ENCODE measurements at places on chromosomes 4 and X.

DNA sequence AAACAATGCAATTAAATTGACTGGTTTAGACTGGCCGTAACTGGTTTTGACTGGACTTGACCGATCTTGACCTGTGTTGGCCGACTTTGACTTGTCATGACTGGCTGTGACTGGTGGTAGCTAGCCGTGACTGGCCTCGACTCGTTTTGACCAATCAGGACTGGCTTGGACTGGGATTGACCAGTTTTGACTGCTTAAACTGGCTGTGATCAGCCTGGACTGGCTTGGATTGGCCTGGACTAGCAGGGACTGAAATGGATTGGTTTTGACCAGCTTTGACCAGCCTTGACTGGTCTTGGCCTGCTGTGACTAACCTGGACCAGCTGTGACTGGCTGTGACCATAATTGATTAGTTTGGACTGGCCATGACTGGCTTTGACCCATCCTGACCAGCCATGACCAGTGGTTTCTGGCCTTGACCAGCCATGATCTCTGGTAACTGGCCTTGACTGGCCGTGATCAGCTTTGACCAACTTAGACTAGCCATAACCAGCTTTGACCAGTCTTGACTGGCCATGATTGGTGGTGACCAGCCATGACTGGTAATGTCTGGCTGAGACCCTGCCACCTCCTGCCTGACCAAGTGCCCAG, 13.1 kb downstream of the SUV39H1 start:
- DNase-seq: no peak

GRCh38 chr4:128810331-128810870, 901 bp downstream of the JADE1 start:
- DNase-seq: no peak

DNA sequence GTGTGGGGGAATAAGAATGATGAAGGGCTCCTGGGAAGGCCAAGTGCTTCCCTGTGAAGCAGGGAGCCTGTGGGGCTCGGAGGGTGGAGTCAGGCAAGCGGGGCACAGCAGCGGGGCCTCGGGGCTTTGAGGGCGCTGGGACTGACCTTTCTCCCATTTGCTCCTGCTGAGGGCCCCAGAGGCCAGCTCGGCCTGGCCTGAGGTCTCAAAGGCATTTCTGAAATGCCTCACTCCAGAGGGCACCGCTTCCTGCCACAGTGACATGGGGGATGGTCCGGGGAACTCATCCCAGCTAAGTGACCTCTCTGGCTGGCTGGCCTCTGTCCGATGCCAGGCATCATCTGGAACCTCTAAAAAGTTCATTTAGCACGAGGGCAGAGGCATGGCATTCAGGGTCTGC, 98.8 kb upstream of the STX18 start:
- peak; percentile 79 for DNase-seq

- no peak for DNase-seq
These were observed 362.3 kb downstream of the PPP1R2C start for GRCh38 chrX:42415636-42416035.

DNA sequence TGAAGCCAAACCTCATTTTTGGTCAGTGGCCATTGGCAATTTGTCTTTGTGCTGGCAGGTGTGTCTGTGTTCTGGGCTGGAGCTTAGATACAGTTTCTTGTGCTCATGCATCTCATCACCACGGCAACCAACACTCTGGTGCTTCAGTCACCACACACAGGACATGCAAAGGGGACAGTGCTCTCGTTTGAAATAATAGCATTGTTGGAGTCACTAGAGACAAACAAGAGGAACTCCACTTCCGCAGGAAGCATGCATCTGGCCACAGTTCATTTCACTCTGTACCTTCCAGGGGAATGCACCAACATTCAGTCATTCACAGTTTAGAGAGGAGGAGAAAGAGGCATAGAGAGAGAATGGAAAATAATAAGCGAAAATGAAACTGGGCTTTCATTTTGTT, 267.4 kb downstream of the ANK2 start:
- no peak for DNase-seq

DNA sequence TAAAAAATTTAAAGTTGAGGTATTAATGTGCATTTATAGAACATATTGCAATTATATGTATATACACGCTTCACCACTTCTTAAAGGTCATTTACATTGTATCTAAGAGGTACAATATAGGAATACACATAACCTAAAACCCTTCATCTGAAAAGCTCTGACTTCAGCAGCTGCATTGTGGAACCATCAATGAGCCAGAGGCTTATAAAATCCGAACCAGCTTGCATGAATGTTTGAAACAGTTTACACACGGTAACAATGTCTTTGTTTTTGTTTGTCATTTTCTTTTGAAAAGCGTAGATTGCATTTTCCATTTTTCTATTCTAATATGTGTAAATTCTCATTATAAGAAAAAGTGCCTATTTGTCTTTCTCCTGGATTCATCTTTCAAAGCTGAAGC, 221.6 kb downstream of the DCLK2 start:
- no peak for DNase-seq

DNA sequence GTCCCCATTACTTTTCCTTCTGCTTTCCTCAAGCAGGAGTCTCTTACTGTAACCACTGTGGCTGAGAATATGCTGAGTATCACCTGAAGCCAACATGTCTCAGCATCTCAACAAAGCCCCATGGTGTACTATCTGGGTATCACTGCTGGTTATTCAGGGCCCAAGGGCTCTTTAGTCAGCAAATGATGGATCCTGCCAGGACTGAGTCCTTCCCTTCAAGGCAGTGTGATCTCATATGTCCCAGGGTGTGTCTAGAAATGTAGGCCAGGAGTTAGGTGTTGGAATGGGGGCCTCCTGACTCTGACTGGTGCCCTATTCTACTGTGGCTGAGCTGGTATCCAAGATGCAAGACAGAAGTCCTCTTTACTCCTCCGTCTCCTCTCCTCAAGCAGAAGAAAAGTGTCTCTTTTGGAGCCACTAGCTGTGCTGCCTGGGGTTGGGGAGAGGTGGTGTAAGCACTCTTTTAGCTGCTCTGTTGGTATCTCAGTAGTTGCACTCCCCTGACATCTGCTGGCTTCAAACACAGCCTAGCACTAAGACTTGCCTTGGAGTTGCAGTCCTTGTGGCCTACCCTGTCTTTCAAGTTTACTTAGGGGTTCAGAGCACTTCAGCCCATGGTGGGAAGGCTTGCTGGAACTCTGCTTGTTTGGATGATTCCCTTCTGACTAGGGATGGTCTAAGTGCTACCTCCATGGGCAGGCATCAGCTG, 28.6 kb downstream of the OCIAD2 start:
- DNase-seq: no peak

DNA sequence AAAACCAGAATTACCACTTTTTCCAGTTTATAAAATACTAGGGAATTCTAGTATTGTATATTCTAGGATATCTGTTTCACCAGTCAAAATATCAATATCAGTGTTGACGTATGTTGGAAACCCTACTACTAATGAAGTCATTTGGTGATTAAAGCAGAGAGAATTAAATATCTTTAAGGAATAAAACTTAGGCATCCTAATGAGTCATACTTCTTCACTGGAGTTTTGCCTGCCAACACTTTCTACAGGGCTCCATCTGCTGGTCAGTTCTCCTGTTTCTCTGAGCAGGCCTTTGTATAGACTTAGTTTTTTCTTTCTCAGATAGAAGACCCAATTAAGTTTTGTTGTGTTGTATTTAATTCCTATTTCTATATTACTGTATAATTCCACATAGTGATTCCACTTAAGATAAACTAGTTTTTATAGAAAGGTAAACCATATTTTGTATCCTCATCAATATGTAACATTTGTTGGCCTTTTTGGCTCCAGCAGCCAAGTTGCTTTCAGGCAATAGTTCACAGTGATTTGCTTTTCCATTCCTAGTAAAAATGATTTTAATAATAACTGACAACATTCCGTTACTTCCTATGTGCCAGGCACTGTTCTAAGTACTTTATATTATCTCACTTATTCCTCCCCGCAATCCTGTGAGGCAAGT, 3.5 kb downstream of the AP1AR start:
- no peak for DNase-seq

- no peak for DNase-seq
These were observed 46.1 kb downstream of the TMEM150C start for GRCh38 chr4:82515705-82516104.

DNA sequence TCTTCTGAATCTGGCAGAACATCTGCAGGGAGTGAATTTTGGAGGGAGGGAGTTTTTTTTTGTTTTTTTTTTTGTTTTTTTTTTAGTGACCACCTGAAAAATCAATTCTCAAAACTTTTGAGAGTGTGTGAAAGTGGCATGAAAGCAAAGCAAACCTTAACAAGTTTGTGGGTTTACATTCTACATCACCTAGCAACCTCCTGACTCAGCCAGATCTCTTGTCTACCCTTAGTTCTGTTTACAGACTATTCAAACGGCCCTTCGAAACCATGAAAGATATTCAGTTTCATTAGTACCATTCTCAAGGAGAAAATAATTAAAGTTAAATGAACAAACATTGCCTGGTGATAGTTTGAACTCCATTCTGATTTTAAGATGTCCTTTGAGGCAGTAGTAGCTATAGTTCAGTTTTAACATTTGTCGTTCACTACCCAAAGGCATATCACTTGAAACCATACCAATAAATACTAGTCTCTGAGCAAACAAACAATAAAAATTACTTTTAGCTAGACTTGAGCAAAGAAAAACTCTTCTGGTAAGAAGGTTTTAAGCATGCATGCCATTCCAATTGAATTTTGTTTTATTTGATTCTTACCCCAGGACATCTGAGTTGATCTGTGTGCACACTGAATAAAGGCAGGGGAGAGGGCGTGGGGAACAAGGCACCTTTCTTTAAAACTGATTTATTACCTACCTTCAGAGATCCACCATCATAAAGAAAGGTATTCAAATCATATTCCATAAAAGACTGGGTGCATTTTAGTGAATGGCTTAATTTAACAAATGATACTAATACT, 137.7 kb downstream of the ARX start:
- no peak for DNase-seq

DNA sequence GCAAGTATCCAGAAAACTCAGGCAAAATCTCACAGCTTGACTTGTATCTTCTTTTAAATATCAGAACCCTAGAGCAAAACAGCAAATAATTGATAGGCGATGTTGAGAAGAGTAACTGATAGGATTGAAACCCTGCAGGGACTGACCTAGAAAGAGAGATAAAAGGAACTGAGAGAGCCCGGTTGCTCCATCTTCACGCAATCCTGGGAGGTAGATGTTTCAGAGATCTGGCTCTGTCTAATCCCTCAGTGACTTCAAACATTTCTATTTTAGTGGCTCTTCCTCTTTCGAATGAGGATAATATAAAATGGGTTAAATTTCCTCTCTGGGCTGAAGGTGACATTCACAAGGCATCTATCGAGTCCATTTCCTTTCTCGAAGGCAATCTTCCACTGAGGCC, 39.3 kb upstream of the RPL34 start:
- no peak for DNase-seq

DNA sequence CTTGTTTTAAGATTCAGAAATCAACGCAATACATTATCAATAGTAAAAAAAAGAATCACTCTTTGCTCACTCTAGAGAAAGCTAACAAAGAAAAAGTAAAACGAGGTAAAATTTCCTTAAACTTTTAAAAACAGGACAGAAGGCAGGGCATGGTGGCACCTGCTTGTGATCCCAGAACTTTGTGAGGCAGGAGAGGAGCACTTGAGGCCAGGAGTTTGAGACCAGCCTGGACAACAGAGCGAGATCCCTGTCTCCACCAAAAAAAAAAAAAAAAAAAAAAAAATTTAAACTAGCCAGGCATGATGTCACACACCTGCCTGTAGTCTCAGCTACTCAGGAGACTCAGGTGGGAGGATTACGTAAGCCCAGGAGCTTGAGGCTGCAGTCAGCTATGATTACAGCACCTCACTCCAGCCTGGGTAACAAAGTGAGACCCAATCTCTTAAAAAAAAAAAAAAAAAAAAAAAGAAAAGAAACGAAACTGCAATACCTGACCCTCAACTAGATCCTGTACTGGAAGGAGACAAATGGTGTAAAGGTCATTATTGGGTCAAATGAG, 3.5 kb downstream of the CCNI start:
- no peak for DNase-seq

GRCh38 chrX:274904-275475, 6.2 kb upstream of the PLCXD1 start:
- DNase-seq: peak; percentile 73

GRCh38 chr4:166895771-166896170, 338.5 kb downstream of the SPOCK3 start:
- DNase-seq: no peak

DNA sequence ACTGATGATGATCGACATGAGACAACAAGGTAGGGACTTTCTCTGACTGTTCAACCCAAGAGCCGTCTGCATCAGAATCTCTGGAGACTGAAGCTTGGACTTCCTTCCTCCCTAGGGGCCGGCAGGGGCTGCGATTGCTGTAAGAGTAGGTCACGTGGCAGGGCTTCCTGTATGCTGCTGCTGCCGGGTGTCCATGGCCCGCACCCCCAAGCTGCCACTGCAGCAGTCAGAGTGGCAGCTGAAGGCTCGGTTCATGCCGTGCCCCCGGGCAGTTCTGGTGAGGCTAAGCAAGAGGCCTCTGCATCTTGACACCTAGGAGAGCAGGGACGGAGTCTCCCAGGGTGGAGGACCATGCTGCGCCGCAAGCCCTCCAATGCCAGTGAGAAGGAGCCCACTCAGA, at the start of gene SASH3:
SASH3 (plus strand) TSS at position 203 of the 400 bp plus-strand sequence; CDS start at position 352, 149 bp downstream.
- no peak for DNase-seq

DNA sequence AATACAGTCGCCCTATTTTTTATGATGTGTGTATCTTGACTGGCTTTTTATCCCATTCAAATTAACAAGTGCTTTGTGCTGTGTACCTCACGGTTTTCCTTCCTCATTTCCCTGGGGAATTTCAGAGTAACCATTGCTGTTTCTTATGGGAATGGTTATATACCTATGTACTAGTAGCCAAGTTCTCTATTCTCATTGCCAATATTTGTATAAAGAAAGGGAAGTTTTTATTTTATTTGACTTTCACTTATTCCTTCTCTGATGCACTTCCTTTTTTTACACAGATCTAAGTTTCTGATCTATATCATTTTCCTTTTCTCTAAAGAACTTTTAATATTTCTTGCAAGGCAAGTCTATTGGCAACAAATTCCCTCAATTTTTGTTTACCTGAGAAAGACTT, 181.3 kb downstream of the SOWAHB start:
- no peak for DNase-seq

DNA sequence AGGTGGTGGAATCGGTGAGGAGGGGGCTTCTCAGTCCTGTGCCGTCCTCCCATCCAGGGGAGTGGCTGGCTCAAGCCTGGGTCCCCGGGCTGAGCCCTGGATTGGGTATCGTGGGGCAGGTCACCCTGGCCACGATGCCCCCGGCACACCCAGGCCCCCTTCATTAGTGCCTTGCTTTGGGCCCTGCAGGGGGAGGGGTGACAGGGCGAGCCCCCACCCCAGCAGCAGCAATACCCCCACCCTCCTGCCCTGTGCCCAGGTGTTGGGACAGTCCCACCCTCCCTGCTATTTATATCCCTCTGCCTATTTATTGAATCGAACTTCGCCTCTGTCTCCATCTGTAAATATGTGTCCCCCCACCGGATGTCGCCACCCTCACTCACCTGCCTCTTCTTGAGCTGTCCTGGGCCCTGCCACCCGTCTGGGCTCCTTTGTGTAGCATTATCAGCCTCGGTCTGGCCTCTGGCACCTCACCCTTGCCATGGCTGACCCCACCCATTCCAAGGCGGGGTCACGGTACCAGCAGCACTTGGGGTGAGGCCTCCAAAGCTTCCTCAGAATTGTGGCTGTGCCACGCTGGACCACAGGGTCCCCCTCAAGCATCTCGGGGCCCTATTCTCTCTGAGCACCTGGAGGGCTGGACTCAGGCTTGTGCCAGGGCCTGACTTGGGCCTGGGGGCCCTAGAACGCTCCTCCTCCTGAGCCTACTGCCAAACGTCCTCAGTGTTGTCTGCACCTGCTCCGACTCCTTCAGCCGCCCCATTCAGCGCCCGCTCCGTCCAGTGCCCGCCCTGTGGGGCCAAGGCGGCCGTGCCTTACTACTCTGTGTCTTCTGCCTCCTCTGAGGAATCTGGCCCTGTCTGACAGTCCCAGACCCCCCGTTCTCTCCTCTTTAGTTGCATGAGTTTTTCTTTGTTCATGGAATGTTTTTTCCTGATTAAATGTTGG, 6.1 kb downstream of the LAGE3 start:
- no peak for DNase-seq

Data from ecto neural progenitor cell (in vitro differentiated cells).